ENCODE measurements at places on chromosomes 7 and 10.

GRCh38 chr10:95782318-95782717 lies 26.4 kb downstream of the ENTPD1 start:
- DNase-seq: no peak

GRCh38 chr10:3330663-3331062 lies 158.1 kb upstream of the PITRM1 start:
- no peak for DNase-seq

DNA sequence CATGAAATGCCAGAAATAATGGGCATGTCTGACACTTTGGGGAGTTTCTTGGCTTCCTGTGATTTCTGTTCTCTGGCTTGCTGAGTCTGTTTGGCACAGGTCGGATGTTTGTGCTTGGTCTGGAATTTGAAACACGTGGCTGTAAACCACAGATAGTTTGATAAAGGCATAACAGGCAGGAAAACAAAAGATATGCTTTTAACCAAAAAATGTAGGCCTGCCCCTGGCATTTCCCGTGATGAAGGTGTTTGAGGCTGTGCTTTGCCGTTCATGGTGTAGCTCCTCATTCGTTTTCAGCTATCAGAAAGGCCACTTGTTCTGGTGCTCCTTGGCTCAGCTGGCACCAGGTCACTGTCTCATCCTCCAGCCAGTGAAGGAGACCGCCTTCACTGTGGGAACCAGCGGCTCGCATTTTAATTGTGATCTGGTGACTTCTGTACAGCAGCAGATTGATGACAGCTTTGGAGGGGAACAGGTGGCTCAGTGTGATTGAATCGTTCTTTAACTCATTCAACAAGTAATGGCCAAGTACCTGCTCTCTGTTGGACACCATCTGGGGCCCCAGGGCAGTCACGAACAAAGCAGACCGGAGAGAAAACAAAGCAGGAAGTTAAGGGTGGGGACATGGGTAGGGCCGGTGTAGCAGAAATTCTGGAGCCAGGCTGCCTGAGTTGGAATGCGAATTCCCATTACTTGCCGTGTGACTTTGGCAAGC lies 111.5 kb downstream of the CCNY start:
- no peak for DNase-seq

- DNase-seq: no peak
These were observed 639.5 kb downstream of the LRMDA start for GRCh38 chr10:76070916-76071315.

DNA sequence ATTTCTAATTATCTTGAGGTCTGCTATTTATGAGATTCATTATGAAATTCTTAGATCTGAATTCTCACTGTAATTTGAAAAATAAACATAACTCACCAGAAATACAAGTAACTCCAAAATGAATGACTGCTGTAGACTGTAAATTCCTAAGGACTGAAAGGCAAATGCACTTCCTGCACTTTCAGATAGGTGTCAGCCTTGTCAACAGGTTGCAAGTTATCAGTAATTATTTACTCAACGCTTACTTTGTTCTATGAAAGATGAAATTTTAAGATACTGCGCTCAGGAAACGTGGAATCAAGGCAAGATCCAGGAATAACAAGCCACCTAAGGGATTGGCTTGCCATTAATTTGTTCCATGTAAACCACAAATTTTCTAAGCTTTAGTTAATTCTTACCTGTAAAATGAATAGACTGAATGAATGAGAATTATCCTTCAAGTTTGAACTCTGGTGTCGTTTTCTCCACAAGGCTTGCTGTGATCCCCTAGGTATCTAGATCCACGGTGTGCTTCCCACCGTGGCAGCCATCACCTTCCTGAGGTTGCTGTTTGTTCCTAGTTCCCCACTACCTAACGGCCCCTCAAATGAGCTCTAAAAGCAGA lies 12.6 kb downstream of the DHX32 start:
- DNase-seq: no peak

- DNase-seq: no peak
These were observed 82.5 kb upstream of the CAPZA2 start for GRCh38 chr7:116779931-116780330.

DNA sequence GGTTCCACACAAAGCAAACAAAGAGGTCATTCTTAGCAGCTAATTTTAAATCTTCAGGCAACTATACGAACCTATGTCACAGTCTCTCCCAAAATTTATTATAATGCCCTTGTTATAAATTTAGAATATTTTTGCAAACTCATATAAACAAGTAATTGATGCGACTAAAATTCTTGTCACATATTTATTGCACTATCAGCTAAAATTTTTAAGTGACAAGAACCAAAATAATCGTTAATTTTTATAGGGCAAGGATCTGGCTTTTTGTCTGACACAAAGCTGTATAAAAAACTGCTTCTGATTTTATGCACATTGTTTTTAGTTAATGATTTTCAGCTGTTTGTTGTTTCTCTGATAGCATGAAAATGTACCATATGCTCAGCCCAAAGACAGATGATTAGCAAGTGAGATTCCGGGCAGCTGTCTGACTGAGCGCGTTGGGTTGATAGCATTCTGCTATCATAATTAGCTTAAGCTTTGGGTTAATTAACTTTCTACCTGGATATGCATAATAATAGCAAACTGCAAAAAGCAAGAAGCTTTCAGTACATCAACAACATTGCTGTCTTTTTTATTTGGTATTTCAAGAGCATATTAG lies 136.0 kb downstream of the MGMT start:
- no peak for DNase-seq

DNA sequence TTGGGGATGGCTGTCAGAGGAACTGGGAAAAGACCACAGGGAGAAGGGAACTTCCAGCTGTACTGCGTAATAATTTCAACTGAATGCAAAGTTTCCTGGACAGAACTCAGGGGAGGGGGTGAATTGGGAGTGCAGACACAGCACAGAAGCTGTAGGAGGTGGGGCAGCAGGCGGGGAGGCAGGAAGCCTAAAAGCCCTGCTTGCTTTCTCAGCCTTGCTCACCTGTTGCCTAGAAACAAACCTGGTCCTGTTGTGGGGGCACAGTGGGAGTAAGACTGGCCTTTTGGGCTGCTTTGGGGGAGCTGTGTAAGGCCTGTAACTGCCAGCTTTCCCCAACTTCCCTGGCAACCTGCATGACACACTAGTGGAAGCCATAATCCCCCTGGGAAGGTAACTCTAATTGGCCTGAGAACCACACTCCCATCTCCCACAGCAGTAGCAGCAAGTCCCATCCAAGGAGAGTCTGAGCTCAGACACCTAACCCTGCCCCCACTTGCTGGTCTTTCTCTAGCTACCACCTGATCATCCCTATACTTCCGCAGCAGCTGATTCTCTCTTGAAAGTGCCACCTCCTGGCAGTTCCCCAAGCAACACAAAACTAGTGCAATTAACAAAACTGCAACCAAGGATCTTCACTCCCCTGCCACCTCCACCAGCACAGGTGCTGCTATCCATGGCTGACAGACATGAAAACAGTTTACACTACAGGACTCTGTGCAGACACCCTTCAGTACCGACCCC lies 1239.3 kb downstream of the SORCS1 start:
- no peak for DNase-seq

- no peak for DNase-seq
These were observed 1.2 kb upstream of the PLXNA4 start for GRCh38 chr7:132577206-132578049.

Data from stimulated activated CD8-positive, alpha-beta memory T cell treated with anti-CD3 and anti-CD28 coated beads, Interleukin-4, amount 100 ng/mL, for 1 hour (primary cell).